ENCODE measurements at places on chromosomes 2 and 18.

GRCh38 chr2:36002941-36003340 lies 352.6 kb upstream of the CRIM1 start:
- DNase-seq = no peak

DNA sequence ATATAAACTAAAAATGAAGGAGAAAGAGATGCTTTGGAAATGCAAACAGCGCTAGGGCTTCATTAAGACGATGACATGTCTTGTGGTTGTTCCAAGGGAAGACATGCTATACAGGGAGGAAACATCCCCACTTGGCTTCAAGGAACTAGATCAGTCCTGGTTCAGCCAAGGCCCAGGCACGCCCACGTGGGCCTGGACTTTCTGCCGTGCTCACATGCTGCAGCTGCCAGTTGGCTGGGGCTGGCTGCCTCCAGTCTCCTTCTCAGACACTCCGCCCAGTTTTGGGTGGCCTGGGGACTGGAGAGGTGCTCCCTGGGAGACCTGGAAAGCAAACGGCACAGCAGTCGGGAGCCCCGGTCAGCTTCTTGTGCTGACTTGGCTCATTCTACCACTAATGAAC lies 109.6 kb downstream of the GLI2 start:
- DNase-seq = no peak

- DNase-seq = peak; percentile 54
Observed at GRCh38 chr2:25340181-25340921, 1.4 kb downstream of the DNMT3A start.

DNA sequence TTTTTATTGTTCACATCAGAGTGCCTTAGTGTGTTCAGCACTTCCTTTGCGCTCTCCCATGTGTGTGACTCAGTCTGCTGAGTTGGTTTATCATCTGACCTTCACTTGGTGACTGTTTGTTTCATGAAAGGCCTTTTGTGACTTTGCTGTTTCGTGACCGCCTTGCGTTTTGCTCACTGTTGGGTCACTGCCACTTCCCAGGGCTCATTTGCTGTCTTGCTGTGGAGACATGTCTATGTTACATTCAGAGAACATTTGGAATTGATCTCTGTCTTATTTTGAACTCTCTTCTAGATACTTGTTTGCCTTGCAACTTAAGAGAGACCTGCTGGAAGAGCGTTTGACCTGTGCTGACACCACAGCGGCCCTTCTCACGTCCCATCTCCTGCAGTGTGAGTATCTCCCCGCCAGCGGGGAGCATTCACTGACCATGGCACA lies 54.7 kb downstream of the FARP2 start:
- DNase-seq = no peak

GRCh38 chr2:65378290-65378689 lies 54.1 kb downstream of the SPRED2 start:
- DNase-seq = no peak

GRCh38 chr2:74878551-74878950 lies 44.6 kb downstream of the HK2 start:
- DNase-seq = no peak

GRCh38 chr2:113679457-113679856 lies 52.4 kb downstream of the RABL2A start:
- DNase-seq = no peak

DNA sequence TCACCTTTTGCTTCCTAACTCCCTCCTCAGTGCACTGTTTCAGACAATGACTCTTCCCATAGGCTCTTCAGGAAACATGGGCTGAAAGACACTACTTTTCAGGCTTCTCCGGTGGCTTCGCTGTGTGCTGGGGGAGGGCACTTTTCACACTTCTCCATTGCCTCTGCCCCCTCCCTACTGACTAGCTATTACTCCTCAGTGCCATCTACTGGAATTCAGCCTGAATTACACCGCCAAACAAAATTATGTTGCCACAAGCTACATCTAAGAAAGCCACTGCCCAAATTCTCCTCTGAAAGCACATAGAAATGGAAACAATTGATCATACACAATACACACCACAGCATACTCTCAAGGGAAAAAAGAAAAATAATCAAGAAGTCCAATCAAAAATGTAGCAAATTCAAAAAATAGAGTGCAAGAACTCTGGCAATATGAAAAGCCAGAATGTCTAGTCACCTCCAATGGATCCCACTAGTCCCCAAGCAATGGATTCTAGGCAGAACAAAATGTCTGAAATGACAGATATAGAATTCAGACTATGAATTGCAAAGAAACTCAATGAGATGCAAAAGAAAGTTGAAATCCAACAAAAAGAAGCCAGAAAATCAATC lies 1139.4 kb upstream of the GYPC start:
- DNase-seq = no peak

GRCh38 chr2:156436497-156437085 lies 412 bp downstream of the GPD2 start:
- peak; percentile 45 for DNase-seq

DNA sequence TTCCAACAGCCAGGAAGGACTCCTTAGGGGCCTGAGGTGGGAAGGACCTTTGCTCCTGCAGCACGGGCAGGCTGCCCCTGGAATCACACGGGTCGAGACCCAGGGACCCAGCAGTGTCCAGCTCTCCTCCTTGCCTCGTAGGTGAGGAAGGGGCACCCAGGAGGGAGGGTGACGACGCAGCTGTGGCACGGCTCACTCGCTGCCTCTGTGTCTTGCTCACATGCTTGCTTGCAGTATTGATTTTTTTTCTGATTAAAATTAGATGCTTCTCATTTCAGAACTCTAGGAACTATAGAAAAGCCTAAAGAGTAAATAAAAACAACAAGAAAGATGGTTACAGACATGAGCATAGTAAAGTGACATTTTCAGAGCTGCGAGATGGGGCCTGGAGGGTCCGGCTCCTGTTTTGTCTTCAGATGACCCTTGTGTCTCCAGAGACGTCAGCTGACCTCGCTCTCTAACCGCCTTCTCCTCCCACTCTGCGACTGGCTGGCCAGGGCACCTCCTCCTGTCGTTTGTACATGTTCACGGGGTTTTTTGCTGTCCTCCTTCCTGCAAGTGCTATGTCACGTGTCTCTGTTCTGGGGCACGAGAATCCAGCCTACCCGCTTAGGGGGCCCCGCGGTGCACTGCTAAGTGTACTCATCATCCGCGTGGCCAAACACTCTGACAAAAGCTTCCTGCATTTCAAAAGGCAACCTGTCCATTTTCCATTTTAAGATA lies 65.7 kb upstream of the ZNF236 start:
- DNase-seq = no peak

GRCh38 chr2:211709389-211709788 lies 829.2 kb downstream of the ERBB4 start:
- no peak for DNase-seq

- DNase-seq = peak; percentile 32
Observed at GRCh38 chr2:109454765-109455394, 158.9 kb downstream of the SEPTIN10 start.

DNA sequence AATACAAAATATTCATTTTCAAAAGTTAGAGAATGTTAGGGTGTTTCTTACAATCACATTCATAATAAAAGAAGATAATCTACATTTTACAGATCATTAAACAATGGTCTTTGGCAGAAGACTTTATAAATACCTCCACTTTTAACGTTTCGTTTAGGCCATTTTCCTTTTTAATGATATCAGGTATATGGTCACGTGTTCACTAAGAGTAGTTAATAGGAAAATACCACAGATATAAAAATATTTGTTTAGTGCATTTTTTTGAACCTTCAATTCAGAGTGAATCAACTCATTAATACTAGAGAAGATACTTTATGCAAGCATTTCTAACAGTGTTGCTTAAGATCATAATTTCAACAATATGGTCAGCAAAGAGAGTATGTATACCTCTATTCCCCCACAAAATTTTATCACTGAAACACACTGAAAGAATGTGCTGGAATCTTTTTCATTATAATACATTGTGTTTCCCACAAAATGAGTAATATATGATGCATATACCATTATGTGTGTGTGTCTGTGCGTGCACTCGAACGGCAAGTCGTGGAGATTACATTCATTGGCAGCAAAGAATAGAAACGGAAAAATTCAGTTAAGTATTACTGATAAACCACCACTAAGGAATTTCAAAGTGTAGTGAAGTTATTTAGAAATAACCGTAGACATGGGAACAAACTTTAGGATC lies 319.9 kb upstream of the THUMPD2 start:
- DNase-seq = no peak

GRCh38 chr2:165874445-165875039 lies 79.0 kb downstream of the TTC21B start:
- no peak for DNase-seq

- DNase-seq = no peak
Observed at GRCh38 chr18:74278058-74278457, 13.7 kb downstream of the CYB5A start.

GRCh38 chr2:57864926-57865325 lies 181.7 kb upstream of the VRK2 start:
- no peak for DNase-seq

DNA sequence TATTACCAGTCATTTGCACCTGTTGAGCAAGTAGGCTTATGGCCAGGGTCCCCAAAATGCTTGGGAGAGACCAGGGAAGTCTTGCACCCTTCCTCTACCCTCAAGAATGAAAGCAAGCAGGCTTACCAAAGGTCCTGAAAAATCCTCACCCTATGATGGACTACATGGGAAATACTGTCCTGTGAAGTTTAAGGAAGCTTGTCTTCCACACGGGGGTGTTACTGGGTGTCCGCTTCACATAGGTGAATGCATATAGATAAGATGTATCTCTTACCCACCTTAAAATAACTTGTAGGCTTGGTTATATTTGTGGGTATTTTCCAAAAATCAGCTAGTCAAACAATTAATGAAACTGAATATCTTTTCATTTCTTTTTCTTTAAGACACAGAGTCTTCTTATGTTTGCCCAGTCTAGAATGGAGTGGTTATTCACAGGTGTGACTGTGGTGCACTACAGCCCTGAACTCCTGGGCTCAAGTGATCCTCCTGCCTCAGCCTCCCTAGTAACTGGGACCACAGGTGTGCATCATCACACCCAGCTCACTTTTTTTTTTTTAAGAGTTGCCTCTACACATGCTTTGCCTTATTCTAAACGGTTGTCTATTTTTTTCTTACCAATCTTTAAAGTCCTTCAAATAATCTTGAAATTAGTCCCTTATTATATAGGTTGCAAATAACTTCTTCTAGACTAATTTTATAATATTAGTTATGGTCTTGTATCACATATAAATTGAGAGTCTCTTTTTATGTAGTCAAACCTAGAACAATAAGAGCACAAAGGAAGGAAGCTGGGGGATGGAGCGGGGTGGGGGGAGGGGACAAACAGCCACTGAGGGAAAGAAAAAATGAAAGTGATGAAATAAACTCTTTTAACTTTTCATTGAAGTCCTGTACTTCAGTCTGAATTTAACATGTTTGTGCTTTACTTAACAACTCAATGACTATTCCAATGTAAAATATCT lies 49.0 kb downstream of the CERKL start:
- no peak for DNase-seq

DNA sequence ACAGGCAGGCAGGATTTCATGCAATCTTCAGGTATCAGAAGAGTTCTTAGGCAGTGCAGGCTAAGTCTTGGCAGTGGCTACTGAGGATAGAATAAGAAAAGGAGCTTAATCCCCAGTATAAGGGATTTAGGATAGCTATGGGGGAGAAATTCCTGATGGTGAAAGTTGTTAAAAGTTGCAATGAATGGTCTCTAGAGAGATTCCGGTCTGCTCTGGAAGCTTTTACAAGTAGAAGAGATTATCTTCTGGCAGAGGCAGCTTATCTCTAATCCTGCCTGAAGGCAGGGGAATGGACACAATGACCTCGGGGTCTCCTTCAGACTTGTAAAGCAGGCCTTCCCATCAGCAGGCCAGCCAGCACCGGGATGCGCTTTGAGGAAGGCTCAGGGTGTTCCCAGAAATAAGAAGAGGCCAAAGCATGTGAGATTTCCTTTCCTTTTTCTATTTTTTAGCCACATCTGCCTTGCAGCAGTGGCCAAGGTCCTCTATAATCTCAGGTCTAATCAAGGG lies 253.9 kb upstream of the KLHL29 start:
- no peak for DNase-seq

GRCh38 chr2:97861177-97861576 lies 134.6 kb downstream of the TMEM131 start:
- DNase-seq = no peak

DNA sequence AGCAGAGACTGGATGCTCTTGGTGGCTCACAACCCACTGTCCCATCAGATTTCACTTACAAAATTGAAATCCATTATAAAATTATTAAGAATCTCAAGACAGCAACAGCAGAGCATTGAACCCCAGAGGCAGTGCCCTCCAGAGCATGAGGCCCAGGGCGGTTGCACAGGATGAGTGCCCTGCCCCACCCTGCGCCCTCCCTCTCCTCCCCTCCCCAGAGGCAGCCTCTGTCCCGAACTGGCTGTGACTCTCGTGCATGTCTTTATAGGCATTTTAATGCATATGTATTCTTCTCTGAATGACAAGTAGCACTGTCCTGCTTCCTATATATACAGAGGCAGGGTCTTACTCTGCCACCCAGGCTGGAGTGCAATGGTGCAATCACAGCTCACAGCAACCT lies 10.4 kb downstream of the MFSD2B start:
- DNase-seq = no peak

- DNase-seq = no peak
Observed at GRCh38 chr2:172101821-172102390, 794 bp downstream of the DLX2 start.

- no peak for DNase-seq
Observed at GRCh38 chr2:204892506-204893255, 347.4 kb downstream of the PARD3B start.

GRCh38 chr2:121710470-121711170 lies 26.1 kb downstream of the NIFK start:
- DNase-seq = no peak

DNA sequence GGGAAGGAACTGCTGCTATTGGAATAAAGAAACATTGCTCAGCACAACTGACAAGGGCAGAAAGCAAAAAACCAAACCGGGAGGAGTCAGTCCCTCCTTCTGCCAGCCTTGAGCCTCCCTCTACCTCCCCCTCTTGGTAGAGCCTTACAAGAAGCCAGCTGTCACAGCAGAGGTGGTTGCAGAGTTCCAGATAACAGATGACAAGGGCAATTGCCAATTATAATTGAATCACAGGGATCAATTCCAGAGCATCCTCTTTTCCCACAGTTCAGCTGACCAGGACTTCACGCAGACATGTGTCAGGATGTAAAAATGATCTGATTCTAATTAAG lies 548.2 kb upstream of the LRRTM1 start:
- no peak for DNase-seq

DNA sequence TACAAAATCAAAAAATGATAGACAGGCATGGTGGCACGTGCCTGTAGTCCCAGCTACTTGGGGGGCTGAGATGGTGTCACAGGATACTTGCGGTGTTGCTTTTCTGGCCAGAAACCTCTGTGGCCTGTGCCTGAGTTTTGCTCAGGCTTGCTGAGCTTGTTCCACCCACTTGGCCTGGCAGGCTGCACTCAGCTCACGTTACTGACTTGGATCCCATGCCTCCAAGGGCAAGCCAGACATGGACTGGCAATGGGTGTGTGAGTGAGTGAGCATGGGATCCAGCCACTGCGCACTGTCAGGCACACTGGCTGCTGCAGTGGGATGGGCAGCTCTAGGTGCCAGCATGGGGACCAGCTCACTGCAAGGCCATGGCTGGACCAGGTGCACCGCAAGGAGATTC lies 67.9 kb downstream of the NCAPH start:
- no peak for DNase-seq

GRCh38 chr2:144942516-144943256 lies 422.8 kb upstream of the ZEB2 start:
- no peak for DNase-seq

GRCh38 chr2:162254236-162254871 lies 11.1 kb upstream of the FAP start:
- no peak for DNase-seq
